Activated gamma-delta T cell treated with Interleukin-2 at 50 U/mL for 16 hours (primary cell): ENCODE measurements at places on chromosomes 13 and 19.
A peak's percentile ranks its signal among the peaks of the same experiment; 100 is the strongest.

DNA sequence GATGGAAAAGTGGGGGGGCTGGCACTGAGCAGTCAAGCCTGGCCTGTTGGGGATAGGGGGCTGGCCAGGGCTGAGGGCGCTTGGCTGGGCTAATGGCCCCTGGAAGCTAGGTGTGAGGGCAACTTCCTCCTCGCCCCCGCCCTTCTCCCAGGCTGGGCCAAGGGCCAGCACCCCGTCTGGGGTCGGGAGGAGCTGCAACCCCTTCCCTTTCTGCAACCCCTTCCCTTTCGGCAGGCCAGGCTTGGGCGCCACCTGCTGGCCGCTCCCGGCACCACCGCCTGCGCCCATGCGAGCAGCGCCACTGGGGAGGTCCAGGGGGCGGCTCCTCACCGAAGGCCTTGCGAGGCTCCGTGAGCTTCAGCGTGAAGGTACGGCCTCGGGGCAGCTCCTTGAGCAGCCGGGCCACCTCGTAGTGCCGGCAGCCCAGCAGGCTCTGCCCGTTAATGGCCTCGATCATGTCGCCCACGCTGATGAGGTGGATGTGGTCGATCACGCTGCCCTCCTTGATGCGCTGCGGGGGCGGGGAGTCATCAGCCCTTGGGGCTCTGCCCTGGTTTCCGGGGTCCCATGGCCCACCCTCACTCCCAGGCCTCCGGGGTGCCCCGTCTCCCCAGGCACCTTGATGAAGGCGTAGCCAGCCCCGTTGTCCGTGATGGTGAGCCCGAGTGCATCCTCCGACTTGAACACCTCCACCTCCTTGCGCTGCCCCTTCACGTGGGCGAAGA, 5.0 kb upstream of the PTGER1 start:
- peak; percentile 68 for DNase-seq

DNA sequence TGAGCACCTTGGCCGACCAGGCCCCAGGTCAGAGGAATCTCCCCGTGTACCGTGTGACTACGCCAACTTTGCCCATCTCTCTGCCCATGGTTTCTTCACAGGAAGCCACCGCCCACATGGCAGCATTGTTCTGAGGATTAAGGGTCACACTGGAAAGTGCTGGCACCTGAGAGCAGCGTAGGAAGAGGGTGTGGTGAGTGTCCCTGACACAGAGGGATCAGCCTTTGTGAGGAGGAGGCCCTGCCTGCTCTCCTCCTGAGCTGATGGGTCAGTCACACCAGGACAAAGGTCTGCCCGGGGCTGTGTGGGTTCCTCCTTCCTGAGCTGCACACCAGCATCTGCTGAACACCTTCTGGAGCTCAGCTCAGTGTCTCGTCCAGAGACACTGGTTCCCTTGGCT, 32.2 kb upstream of the SLC15A1 start:
- no peak for DNase-seq

GRCh38 chr19:53942001-53942786, 20.5 kb upstream of the CACNG8 start:
- DNase-seq = no peak

DNA sequence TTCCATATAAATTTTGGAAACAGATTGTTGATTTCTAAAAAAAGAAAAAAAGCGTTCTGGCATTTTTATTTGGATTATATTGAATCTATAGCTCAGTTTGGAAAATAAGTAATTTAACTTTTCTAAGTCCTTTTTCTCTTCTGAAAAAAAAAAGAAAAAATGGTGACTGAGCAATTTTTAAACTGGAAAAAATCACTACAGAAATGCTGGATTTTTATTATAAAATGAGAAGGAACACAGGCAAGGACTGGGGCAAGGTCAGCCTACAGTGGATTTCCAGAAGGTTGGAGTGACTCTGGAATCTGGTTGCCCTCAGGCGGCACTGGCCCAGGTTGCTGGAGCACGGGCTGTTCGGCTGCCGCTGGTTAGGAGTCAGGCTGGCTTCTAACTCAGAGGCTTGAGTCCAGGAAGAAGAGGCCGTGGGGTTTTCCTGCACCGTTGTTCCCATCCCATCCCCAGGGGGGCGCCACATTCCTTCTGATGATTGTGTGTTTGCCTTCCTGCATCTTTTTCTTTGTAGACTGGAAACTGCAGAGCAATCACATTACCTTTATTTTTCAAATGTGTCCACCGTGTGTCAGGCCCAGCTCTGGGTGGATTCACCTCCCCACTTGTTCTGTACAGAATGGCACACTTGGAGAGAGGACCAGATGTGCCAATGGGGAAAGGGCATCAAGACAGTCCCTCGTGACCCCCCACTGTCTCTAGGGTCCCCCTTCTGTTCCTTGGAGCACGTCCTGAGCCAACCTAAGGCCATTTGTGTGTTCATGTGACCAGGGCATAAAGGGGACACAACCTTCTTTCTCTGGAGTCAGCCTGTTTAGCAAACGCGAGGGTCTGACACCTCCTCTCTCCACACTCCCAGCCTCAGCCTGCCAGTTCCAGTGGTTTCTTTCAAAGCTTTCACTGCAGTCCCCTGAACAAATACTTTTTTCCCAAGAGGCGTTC, 44.5 kb upstream of the GTF3A start:
- peak; percentile 57 for DNase-seq

GRCh38 chr13:111183087-111183645, 68.1 kb downstream of the ARHGEF7 start:
- DNase-seq = no peak
